ENCODE measurements at places on chromosomes 4 and X.
A peak's percentile ranks its signal among the peaks of the same experiment; 100 is the strongest.

DNA sequence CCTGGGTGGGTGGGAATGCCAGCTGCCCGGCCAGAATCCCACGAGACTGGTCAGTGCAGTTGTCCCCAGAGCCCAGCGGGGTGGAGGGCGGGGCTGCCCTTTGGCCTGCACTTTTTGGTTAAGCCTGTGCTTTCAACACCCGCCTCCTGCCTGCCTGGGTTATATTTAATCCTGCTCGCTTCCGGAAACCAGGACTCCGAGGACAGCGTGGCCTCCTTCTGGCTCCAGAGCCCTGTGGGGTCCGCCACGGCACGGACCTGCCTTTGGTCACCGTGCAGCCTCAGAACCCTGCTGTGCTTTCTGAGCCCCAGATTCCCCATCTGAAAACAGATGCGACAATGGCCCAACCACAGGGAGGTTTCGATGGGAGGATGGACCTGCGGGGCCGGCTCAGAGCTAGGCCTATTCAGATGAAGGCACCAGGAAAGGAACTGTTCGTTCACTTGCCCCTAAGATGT, 29.4 kb upstream of the KIAA0232 start:
- DNase-seq: no peak

DNA sequence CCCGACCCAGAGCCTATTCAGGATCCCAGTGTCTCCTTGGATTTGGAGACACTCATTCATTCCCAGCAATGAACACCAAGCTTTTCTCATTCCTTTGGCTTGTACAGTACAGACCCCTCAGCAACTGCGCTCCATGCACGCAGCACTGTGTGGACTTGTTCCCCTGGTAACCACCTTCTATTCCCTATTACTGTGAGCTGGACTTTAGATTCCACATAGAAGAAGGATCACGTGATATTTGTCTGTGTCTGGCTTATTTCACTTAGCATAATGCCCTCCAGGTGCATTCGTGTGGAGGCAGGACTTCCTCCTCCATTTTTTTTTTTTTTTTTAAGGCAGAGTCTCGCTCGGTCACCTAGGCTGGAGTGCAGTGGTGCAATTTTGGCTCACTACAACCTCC, 106.4 kb downstream of the PHKA2 start:
- no peak for DNase-seq

GRCh38 chr4:7742807-7743280, 196.8 kb downstream of the AFAP1 start:
- no peak for DNase-seq

DNA sequence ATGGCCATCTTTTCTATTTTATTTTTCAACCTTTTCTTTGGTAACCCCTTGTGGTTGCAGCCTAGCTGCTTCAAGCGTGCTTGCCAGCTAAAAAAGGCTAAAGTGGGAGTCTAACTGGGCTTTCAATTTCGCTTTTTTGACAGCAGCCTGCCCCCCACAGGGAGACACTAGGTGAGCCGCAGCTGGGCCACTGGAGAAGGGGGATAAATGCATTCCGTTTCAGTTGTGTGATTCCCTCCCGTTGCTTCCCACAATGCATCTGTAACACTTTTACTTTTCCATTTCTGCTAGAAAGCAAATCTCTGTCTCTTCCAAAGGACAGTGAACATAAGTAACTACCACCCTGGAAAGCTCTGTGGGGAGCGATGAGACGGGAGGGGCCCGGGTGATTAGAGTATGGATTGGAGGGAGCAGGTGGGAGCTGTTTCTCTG, 86.3 kb upstream of the RAPGEF2 start:
- no peak for DNase-seq

DNA sequence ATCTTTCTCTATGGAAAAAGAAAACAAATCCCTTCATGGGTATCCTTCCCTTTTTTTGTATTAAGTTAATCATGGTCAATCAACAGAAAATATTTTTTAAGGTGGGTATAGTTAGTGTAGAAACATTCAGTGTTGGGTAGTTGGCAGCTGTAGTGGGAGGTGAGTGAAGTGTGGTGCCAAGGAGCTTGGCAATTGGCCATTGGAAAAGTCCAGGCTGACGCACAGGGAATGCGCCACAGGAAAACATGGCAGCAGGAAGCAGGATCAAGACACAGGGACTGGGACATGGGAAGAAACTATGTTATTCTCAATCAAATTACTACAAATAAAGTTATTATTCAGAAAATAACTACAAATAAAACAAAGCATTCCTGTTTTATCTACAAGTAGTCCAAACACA, 20.0 kb downstream of the PALLD start:
- DNase-seq: no peak

DNA sequence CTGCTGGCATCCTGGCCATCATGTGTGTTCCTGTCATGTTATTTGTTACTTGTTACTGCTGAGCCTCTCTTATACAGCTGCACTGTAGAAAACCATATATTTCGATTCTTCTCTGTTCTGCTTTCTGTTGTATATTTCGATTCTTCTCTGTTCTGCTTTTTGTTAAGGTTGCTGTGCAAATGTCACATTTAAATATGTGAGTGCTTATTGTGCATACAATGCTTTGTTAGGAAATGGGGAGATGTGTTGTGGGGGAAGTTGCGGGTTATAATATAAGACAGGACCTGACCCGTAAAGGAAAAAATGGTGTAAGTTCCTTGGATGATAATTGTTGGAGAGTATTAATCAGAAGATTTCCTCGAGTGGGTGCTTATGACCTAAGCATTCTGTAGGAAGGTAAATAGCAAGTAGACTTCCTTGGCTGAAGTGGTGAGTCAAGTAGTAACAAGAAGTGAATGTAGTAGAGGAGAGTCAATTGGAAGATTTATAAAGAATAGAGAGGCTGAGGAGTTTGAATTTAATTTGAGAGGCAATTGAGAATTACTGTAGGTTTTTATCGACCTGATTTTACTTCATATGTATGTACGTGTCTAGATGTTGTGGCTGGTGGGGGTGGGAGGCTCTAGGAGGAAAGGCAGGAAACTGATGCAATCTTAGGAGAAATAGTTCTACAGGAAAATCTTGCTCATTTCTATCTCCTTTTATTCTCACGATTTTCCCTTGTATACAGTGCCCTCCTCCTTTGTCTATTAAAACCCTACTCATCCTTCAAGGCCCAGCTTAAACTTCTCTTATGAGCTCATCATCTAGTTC, 8.5 kb downstream of the OGT start:
- no peak for DNase-seq

GRCh38 chrX:132737743-132738142, 220.7 kb downstream of the HS6ST2 start:
- peak; percentile 4 for DNase-seq

DNA sequence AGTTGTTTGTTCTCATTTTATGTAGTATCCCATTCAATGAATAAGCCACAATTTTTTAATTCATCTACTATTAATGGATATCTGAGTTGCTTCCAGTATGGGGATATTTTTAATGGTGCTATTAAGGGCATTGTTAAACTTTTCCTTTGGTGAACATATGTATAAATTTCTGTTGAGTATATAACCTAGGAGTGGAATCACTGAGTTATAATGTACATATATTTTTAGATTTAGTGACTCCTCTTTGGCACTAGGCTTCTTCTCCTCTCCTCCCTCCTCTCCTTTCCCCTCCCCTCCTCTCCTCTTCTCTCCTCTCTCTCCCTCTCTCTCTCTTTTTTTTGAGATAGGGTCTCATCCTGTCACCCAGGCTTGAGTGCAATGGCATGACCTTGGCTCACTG, 26.4 kb downstream of the RBM47 start:
- DNase-seq: no peak

- DNase-seq: no peak
Observed at GRCh38 chr4:168549143-168549542, 52.3 kb downstream of the PALLD start.

- DNase-seq: no peak
Observed at GRCh38 chrX:135531813-135532212, 11.4 kb downstream of the INTS6L start.

- no peak for DNase-seq
Observed at GRCh38 chrX:120000490-120001246, 57.1 kb upstream of the NKAP start.

- no peak for DNase-seq
Observed at GRCh38 chrX:109614951-109615350, 10.0 kb downstream of the KCNE5 start.

Data from activated CD8-positive, alpha-beta memory T cell treated with anti-CD3 and anti-CD28 coated beads for 4 hours (primary cell).